ENCODE measurements at places on chromosomes 2 and 18.

DNA sequence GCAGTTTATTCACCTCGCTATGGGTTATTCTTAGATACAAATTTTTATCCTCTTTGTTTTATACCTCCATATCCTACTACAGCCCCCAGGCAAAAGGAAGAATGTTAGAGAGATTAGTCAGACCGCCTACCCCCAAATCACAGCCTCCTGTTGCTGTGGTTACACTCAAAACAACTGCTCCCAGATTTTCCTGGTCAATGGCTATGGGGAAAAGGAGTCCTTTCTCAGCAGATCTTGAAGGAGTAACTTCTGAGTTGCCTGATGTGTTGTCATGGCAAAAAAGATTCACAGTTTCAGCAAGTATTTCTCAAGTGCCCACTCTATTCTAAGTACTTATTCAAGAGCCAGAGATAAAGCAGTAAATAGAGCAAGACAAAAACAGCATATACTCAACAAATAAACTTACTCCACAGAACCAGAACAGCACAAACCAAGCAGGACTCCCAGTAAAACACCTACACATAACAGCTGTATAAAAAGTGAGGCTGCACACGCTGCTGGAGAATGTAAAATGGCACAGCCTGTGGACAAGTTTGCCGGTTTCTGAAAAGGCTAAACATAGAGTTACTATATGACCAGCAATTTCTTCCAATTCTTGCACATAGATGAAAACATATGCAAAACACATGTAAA is 104.8 kb downstream of the NOL10 start:
- DNase-seq, result no peak

DNA sequence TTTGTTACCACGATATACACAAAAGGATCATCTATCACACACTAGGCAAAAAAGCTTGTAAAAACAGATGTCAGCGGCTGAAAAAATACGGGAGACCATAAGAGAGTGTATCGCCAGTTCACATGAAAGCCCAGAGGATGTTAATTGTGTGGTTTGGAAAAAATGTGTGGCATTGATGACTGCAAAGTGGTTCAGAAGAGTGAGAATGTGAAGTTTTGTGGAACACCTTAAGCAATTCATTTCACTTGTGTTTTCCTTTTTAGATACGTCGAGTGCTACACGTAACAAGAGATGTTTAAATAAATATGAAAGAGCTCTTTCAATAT is 61.7 kb upstream of the DAPL1 start:
- DNase-seq, result no peak

DNA sequence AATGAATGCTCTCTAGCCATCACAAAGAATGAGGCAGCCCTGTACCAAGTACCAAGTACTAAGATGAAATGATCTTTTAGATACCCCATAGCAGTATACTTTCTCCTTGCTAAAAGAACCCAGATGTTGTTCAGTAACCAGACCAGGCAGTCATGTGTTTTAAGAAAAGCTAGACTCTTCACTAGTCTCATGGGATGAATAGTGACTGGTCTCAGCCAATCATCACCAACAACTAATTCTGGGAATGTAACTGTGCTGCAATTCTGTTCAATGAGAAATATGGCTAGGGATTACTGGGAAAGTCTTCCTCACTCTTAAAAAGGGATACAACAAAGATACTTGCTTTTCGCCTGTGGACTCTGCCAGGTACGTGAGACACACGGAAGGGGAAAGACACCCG is 29.5 kb downstream of the MBOAT2 start:
- DNase-seq, result no peak

DNA sequence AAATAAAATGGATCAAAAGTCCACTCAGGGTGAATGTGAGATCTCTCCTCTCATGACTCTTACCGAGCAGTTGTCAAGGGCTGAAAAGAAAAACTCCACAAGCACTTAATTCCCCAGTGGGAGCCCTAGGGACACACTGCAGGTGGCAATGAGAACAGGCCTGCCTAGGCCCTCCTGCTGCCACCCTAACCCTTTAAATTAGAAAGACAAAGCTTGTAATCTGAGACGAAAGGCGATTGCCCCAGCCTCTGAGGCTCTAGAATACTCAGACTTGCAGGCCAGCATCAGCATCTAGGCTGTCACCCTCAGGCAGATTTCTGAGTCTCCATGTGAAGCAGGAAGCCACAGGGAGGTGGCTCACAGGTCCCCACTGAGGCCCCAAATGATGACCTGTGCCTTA is 457.0 kb upstream of the MYT1L start:
- no peak for DNase-seq

DNA sequence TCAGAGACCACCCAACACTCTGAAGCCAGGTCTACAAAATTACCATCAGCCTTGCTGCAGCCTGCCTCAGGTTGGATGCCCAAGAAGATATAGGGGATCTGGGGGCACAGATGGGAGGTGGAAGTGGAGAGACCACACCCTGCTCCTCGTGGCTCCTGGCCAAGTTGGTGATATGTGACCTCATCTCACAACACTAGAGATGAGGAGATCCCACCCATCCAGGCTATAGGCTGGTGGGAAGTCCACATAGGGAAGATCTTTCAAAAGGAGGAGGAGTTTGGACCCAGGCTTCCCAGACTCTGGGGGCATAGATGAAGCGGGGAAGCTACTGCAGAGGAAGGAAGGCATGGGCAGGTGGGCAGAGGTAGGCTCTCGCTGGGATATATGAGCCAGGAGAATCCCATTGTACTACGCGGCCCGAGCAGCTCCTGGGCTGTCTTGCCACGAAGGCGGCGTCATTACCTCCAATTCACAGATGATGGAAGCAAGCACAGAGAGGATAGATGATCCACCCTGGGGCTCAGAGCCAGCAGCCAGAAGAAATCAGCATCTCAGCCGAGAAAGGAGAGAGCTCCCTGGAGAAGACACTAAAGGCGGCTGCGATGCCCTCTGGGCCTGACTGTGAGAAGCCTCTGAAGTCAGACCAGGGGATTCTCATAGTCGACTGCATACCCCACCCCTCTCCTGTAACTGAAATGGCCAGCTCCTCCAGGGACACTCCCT is 96.0 kb downstream of the RHOB start:
- no peak for DNase-seq

DNA sequence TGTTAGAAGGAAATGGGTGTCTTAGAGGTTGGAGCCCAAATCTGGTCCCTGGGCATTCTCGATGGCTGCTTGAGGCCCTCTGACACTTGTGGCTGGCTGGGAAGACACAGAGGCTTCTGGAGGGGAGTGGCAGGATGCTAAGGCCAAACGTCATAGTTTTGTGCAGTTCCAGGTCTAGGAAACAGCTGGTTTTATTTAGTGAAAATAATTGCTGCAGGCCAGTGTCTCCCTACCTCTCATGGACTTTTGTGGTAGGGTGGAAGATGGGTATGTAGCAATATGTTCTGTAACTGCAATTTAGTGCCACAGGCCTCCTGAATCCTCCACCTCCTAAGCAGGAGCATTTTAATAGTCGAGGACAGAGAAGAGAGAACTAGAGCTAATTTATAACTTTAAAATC is 32.2 kb upstream of the SPRED2 start:
- DNase-seq, result no peak

DNA sequence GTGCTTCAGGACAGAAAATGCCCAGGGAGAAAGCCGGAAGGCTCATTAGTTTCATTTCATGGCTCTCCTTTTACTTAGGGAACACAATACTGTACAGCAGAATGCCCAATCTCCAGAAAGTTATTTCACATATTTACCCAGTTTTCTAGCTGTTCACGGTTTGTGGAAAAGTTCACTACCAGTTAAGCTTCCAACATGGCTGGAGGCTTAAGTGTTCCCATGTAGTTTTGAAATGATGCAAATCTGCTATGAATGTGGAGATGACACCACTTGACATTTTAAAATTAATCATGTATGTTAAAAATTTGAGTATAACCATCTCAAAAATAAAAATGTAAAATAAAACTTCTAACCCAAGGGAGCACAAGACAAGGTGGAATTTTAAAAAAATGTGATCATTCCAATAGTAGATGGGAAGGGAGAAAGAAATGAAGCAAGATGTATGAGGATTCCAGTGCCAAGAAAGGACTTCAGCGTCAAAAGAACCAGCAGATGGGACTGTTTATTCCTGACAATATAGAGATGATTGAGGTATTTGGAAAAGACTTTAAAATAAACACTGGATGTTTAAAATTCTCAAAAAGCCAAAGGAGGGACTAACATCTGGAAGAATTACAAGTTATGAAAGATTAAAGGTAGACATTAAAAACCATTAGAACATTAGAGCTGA is 60.9 kb upstream of the OSR1 start:
- no peak for DNase-seq

- DNase-seq, result no peak
Measured at GRCh38 chr2:5914811-5915611, 222.8 kb downstream of the SOX11 start.

- DNase-seq, result no peak
Measured at GRCh38 chr18:49399003-49399402, 61.4 kb downstream of the DYM start.

DNA sequence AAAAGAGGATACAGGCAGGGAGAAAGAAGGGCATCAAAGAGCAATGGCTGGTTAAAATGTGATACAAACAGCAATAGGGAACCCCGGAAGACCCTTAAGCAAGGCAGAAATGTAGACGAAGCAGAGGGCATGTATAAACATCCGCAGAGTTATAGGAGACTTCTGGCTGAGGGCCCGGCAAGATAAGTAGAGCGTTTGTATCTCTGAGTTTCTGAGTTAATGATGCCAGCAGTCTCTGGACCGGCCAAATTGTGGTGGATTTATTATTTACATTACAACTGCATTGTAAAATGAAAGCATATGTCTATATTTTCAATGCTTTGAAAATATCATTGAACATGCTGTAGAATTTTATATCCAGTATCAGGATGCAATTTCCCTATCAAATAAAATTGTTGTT is 148.0 kb upstream of the KCTD1 start:
- DNase-seq, result no peak

DNA sequence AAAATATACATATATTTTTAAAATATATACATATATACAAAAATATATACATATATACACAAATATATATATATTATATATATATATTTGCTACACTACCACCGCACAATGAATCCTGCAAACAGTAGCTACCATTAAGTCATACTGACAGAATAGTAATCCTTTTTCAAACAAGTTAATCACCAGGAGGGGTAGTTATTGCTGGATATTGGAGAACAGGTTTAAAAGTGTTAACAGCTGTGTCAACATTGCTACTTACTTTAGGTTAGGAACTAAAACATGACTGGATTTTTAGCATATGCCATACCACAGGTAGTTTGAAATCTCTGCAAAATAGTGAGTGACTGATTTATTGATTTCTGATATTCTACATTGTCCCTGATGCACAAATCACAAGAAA is 529.1 kb upstream of the CDH7 start:
- no peak for DNase-seq

GRCh38 chr18:25921677-25922421 is 168.6 kb downstream of the SS18 start:
- DNase-seq, result no peak

DNA sequence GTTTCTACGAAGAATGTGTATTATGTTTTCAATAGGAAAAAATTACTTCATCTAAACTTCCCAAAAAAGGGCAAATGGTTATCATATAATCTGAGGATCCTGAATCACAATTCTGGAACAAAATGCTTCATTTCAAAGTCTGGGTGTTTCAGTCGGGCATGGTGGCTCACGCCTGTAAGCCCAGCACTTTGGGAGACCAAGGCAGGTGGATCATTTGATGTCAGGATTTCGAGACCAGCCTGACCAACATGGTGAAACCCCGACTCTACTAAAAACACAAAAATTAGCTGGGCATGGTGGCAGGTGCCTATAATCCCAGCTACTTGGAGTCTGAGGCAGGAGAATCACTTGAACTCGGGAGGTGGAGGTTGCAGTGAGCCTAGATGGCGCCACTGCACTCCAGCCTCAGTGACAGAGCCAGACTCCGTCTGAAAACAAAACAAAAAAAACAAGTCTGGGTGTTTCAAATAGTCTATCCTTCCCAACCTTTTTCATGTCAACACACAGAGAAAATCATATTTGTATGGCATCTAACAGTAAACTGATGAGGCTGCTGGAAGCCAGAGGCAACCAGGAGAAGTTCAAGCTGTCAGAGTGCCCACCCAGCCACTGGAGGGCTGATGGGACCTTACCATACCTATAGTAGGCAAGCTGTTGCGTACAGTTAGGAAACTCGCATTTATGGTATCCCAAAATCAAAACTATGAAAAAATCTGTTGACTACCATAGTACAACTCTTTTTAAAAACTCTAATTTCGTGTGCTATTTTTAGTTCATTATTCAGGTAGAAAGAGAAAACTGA is 14.6 kb downstream of the NBAS start:
- no peak for DNase-seq

DNA sequence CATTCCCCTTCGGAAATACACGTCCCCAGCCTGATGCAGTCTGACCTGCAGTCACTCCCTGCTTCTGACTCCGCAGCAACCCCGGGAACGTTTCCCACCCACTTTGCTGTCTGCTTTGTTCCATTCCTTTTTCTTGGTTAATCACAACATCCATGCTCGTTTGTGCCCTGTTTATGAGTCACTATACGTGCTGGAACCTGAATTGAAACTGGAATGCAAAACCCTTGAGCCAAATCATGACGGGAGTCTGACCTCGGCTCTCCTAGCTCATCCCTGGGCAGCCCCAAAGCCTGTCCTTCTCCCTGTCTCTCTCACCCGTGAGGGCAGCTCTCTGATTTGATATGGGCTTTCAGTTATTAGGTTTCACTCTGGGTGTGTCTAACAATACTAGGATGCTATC is 57.1 kb upstream of the RNF152 start:
- DNase-seq, result no peak

DNA sequence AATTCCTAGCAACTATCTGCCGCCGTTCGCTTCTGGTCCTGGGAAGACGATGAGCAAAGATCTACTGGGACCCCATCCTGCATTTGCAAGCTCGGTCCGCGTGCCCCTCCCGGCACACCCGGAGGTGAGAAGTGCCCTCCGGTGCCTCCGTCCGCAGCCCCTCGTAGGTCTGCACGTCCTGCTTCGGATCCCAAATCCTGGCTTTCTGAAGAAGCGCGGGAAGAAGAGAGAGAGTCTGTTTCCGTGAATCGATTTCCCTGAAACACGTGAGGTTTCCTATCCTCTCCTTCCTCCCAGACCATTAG is 5.0 kb upstream of the OSR1 start:
- DNase-seq, result no peak

DNA sequence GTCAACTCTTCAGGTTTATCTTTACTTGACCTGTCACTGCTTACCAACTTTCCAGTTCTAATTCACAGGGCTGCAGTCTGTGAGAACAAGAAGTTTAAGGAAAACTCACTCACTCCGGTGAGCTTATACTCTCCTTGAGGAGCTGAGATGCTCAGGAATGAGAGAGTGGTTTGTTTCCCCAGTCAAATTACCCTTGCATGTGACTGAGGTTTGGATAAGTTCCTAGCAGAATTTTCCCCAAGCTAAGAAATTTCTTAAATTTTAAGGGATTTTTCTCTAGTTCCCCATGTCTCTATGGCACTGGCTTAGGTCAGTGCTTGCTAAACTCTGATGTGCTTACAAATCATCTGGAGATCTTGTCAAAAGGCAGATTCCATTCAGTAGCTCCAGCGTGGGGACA is 12.8 kb upstream of the CCDC85A start:
- no peak for DNase-seq

DNA sequence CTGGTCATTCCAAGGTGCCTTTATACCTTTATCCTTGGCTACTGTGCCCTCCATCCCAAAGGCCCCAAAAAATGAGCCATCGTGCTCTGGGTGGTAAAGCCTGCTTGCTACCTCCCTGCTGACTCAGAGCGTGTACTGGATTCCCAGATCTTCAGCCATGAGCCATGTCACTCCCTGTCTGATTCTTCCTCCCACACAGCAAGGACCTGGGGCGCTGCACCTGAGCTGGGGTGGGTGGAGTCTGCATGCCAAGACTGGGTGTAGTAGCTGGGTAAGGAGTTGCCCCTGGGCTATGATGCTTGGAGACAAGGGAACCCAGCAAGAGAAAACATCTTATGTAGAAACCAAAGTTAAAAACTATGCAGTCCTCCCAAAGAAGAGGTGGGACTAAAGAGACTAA is 37.2 kb upstream of the APCDD1 start:
- no peak for DNase-seq

All from liver (tissue), 10 donors.